CD4-positive, alpha-beta T cell treated with Interferon gamma for 1 hour (primary cell): ENCODE measurements at places on chromosomes 2 and 18.

DNA sequence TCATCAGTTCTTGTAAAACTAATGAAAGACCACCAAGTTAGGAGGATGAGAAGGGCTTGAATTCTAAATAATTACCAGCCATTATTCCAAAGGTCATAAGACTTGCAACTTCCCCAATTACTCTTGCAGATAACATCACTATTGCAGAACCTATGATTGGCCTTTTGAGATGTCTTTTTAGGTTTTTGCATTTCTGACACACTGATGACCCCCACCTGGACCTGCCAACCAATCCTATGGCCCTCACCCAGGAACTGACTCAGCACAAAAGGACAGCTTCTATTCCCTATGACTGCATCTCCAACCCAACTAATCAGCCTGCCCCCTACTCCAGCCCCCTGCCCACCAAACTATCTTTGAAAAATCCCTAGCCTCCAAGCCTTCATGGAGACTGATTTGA is 111.5 kb upstream of the COPS8 start:
- DNase-seq = no peak

- no peak for DNase-seq
Observed at GRCh38 chr2:239266779-239267287, 134.0 kb downstream of the HDAC4 start.

DNA sequence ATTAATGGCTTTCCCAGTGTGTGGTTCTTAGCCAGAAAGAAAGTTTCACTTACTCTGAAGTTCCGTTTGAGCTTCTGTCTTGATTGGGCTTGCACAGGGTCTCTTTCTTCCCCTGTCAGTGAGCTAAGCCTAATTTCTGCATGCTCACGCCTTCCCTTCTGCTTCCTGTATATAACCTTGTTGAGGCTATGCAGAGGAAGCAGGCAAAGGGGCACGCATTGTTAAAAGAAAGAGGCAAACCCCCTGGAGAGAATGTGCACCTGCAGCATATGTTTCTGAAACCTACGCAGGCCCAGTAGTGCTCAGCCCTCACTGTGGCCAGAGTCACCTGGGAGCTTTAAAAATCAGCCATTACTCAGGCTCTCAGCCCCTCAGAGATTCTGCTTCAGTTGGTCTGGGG is 14.5 kb upstream of the PLA2R1 start:
- no peak for DNase-seq

DNA sequence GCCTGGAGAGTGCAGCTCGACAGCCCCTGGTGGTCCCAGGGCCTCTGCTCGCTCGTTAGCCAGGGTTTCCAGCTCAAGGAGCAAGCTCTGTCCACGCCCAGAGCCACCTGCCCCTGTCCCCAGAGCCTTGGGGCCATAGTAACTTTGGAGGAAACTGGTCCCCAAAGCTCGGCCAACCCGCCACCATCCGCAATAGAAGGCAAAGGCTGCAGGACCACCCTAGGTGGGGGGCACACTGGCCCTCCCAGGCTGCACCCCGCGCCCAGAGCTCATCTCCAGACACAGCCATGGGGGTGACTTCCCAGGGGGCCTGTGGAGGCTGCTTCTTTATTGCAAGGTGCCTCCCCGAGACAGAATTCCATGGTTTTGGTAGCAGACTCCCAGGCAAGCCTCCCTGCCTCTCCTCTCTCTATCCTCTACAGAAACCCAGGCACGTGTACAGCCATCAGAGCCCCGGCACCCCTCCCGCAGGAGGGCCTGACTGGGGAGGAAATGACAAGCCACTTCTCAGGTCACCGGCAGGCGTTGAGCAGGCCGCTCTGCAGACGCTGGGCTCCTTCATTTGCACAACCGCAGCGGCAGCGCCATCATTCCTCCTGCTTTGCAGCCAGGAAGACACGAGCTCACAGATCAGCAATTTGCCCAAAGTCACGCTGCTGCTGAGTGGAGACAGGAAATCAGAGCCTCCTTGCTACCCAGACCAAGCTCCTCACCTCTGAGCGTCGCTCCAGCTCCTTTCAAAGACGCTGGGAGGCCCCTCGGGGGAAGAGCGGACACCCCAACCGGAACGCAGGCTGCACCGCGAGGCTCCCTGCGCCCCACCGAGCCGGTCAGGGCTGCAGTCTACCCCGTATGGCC is 80.2 kb downstream of the NDUFA10 start:
- DNase-seq = peak; percentile 50

GRCh38 chr2:40317046-40317445 is 134.8 kb downstream of the SLC8A1 start:
- no peak for DNase-seq

DNA sequence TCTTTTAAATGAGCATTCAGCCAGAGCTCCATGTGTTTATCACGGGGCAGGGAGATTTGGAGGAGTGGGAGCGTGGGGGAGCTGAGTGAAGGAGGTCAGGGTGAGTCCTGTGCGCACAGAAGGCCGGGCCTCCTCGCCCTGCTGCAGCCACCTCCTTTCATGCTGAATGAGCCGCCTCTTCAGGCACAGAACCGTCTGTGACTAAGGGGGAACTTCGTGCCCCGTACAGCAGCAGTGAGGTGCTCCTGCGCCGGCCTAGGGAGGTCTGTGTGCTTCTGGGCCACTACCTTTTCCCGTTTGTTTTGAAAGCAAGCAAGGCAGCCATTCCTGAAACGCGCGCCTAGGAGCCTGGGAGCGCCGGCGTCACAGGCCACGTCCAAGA is 27.1 kb upstream of the ZNF516 start:
- DNase-seq = no peak

DNA sequence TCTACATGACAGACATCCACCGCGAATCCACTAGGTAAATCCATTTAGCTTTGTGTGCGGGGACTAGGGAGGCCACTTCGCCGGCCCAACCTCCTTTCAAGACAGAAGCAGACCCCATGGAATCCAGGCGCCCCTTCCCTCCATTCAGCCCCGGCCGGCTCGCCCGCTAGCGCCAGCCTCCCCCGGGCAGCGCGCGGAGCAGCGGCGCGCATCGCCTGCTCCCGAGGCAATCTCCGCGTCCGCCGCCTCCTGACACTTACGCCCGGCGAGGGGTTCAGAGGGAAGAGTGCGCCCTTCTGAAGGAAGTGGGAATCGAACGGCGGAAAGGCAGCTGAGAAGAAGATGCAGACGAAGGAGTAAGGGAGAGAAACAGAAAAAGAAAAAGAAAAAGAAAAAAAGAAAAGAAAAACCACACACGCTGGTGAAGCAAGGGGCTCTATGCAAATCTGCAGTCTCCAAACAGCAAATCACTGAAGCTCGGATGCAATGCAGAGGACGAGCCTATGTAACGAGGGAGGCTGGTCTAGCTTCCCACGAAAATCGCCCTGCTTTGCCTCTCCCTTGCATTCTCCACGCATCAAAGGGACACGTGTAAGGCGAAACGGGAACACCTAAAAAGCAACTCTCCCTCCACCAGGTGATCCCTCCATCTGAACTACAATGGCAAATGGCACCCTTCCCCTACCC is 684.4 kb downstream of the NRXN1 start:
- DNase-seq = no peak

DNA sequence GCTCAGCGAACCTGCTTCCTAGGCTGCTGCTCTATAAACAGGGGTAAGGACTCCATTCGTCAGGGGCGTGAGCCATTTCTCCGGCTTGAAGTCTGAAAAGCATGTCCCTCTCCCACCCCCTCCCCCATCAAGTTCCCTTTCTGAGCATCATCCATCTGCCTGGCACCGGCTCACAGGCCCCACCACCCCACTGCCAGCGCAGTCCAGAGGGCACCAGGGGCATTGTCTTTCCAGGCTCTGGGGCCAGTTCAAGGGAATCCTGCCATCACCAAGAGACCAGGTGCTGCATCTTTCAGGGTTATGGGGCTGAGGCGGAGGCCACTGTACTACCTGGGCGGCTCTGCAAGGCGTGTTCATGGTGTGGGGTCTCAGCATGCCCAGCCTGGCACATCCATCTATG is 64.7 kb upstream of the EDAR start:
- no peak for DNase-seq

GRCh38 chr2:86633155-86633651 is 9.5 kb upstream of the RNF103 start:
- no peak for DNase-seq

DNA sequence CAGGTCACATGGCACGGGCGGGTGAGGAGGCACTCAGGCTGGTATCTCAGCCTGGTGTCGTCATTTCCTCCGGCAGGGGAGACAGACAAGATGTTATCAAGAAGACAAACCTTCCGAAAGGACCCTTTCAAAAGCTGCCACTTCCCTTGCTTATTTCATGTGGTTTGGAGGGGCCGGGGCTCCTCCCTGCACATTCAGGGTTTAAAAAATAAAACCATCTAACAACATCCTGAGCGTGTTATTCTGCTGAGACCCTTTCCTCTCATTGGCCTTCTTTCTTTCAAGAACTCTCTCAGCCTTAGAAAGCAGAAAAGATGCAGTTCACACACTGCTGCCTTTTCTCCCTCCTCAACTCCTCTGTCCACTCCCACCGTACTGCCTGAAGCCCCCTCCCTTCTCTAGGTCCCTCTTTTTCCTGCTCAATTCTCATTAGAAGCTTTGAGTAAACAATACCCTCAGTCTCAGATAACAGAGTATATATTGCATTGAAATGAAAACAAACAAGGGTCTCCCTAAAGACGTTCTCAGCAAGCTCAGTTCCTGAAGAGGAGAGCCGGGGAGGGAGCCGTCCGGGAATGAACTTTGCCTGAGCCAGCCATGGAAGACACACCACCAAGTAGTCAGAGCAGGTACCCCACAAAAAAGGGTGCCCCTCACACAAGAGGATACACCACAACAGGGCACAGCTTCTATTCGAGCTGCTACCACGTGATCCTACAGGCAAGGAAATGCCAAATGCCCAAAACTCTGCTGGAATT is 9.7 kb downstream of the SMAD7 start:
- DNase-seq = peak; percentile 95

GRCh38 chr2:192038110-192038509 is 156.6 kb downstream of the TMEFF2 start:
- DNase-seq = no peak

- no peak for DNase-seq
Observed at GRCh38 chr18:76064998-76065397, 430.0 kb downstream of the ZNF516 start.

- DNase-seq = no peak
Observed at GRCh38 chr18:59516356-59517155, 157.5 kb upstream of the LMAN1 start.

GRCh38 chr2:229387866-229388265 is 116.8 kb upstream of the PID1 start:
- DNase-seq = no peak

- DNase-seq = no peak
Observed at GRCh38 chr2:35114765-35115164, 1240.8 kb upstream of the CRIM1 start.

DNA sequence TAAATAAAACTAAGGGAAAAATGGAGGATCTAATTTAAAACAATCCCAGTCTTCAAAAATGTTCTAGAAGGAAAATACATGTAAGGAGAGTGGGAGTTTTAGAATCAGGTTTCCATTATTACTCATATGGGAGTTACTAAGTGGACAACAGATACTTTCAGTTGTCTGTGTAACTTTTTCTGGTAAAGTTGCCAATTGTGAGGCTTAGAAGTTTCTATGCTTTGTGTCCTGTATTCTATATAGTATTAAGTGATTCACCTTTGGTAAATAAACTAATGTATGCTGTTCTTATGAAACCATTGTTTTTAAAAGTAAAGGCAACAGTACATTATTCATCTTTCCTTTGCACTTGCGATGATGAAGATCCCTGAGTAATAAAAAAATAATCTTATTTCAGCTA is 274.9 kb downstream of the NR4A2 start:
- DNase-seq = no peak

DNA sequence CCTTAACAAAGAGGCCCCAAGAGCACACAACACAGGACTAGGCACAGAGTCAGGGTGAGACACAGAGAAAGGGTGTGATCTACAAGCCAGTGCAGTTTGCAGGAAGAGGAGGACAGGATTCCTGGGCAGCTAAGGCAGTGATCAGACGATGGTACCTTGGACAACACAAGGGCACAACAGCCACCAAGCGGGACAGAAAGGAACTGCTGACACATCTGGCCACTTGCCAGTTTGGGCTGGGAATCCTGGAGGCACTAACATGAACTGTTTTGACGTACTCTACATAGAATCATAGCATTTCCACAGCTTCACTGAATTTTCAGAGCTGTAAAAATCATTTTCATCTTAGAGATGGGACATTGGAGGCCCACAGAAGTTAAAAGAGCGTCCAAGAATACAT is 221.5 kb upstream of the SLC35G4 start:
- DNase-seq = no peak

- DNase-seq = no peak
Observed at GRCh38 chr2:145034511-145034910, 514.6 kb upstream of the ZEB2 start.

DNA sequence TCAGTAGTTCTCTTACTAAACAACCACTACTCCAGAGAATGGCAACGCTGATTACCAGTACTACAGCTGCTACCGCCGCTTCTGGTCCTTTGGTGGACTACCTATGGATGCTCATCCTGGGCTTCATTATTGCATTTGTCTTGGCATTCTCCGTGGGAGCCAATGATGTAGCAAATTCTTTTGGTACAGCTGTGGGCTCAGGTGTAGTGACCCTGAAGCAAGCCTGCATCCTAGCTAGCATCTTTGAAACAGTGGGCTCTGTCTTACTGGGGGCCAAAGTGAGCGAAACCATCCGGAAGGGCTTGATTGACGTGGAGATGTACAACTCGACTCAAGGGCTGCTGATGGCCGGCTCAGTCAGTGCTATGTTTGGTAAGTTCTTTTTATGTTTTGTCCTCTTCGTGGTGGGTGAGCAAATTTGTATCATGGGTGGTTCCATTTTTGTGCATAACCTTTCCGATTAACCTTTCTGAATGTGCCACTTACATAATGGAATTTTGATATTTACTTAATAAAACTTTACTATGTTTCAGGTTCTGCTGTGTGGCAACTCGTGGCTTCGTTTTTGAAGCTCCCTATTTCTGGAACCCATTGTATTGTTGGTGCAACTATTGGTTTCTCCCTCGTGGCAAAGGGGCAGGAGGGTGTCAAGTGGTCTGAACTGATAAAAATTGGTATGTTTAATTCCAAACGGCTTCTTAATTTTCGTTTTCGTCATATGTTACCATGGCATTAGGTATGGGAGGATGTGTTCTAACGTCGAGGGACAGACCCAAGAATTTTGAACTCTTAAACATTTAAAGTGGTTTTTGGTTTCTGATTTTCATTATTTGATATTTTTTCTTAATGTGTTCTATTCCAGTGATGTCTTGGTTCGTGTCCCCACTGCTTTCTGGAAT is 1.3 kb downstream of the SLC20A1 start:
- no peak for DNase-seq

GRCh38 chr2:207477896-207478295 is 51.9 kb upstream of the CREB1 start:
- no peak for DNase-seq

GRCh38 chr18:65817178-65817577 is 66.4 kb downstream of the CDH7 start:
- no peak for DNase-seq

- no peak for DNase-seq
Observed at GRCh38 chr2:158677542-158677941, 117.6 kb upstream of the DAPL1 start.

DNA sequence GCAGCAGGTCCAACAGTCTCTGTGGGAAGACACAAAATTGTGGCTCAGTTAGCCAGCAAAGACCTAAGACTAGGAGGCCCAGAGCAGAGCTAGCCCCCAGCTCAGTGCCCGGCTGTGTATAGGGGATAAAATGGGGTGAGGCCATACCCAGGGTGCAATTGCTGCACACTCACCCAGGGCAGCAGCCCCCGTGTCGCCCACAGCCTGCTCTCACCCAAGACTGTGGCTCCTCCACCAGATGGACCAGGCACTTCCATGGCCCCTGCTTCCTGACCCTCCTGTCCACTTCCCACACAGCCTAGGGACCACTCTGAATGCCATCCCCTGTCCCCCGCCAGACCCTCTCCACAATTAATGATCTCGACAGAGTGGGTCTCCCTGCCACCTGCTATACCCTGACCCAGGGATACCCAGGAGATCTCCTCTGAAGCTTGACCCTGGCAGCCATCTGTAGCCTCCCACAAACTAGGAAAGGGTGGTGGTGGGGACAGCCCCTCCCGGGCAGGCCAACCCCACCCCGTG is 85.7 kb downstream of the HS1BP3 start:
- no peak for DNase-seq
